ENCODE measurements at places on chromosomes 3 and 15.

GRCh38 chr15:75694241-75695182 lies 18.1 kb downstream of the CSPG4 start:
- peak; percentile 95 for DNase-seq

DNA sequence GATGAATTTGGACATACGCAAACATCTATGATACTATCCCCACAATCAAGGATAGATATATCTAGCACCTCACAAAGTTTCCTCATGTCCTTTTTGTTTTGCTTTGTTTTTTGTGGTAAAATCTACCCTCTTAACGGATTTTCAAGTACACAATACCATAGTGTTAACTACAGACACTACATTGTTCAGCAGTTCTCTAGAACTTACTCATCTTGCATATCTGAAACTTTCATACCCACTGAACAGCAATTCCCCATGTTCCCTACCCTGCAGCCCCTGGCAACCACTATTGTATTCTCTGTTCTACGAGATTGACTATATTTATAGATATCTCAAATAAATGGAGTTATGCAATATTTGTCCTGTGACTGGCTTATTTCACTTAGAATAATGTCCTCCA lies 58.1 kb upstream of the TJP1 start:
- DNase-seq = no peak

- peak; percentile 68 for DNase-seq
Observed at GRCh38 chr3:14141602-14142341, 16.9 kb downstream of the TMEM43 start.

DNA sequence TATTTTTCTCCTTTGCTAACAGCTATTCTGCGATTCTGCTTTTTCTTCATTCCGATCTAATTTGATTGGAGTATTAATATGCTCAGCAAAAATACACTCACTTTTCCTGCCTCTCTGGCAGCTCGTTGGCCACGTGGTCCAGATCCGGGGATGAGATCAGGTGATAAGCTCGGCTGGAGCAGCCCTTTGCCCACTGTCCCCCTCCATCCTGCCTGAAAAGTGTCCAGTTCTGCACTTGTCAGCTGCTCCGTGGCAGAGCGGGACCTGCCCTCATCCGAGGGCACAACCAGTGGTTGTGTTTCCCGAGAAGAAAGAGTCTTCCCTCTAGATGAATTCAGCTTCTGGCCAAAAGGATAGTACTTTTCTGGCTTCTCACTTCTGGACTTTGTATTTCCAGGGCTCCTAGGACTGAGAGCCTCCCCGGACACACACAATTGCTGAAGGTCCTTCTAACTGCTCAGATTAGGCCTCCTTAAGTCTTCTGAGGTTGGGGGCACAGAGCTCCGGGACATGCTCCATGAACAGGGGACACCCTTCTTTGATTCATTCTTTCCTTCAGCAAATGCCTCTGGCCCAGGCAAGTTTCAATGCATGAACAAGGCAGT lies 103.9 kb upstream of the ALDH1A3 start:
- peak; percentile 59 for DNase-seq

DNA sequence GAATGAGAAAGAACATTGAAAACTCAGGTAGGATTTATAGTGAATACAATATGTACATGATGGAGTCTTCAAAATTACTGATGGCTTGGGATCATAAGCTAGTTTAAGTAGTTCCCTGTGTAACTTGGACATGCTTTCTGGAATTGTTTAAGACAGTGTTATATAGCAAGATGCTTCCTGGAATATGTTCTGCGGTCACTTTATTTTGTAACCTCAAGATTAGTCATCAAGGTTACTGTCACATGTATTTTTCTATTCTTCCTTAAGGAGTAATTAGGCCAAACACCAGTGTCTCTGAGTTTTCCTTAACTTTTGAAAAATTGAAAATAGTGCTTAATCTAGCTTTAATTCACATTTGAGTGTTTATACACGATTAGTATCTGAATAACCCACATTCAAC lies 760.3 kb upstream of the ARRDC4 start:
- no peak for DNase-seq

- DNase-seq = no peak
Observed at GRCh38 chr15:76533995-76534394, 197.4 kb downstream of the ISL2 start.

DNA sequence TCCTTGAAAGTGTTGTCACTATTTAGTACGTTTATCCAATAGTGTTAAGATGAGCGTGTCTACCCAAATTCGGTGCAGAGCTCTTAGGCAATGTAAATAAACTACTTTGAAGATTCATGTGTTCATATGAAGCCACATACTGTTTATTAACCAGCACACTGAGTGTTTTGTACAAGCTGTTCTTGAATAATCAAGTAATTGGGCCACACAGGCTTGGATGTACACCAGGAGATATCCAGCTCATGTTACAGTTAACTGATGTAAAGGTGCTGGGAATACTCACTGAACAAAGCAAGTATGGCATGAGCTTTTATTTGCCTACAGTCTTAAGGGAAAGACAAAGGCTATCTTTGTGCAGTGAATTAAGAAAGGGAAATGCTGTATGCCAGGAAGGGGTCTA lies 632 bp upstream of the DHX36 start:
- DNase-seq = no peak

GRCh38 chr3:1987980-1988379 lies 110.7 kb upstream of the CNTN4 start:
- DNase-seq = no peak

DNA sequence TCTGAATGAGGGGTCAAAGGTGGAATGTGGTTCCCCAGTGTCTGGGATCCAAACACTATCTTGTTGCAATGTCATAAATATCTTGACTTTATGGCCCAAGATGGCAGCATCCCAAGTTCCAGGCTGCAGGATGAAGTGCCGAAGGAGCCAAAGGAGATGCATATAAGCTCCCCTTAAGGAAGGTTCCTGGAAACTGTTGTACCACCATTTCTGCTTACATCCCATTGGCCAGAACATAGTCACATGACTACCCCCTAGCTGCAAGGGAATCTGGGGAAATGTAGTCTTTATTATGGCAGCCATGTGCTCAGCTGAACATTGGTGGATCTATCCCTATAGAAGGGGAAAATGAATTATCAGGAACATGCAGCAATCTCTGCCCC lies 54.3 kb downstream of the BDH1 start:
- no peak for DNase-seq

DNA sequence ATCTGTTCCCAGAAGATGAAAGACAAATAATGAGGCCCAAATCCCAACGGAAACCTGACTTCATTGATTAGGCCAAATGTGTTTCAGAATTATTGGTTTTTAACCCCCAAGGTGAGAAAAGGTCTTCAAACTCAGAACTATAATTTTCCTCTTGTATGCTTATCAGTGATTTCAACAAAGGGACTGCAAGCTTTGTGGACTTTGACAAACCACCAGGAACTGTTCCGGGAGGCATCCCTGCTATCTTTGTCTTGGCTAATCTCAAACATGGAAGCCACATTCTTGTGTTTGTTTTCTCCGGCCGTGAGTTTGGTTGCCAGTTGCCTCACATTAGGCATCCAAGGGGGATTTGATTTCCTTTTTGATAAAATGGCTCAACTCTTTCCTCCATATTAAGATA lies 19.5 kb downstream of the ARHGEF3 start:
- no peak for DNase-seq

Data from posterior vena cava (tissue), 2 donors.